Activated naive CD4-positive, alpha-beta T cell treated with anti-CD3 and anti-CD28 coated beads, Interleukin-2, amount 50 U/mL, for 72 hours (primary cell): ENCODE measurements at places on chromosomes 12 and 14.

GRCh38 chr12:11812241-11812585 is 162.7 kb downstream of the ETV6 start:
- DNase-seq, result no peak

DNA sequence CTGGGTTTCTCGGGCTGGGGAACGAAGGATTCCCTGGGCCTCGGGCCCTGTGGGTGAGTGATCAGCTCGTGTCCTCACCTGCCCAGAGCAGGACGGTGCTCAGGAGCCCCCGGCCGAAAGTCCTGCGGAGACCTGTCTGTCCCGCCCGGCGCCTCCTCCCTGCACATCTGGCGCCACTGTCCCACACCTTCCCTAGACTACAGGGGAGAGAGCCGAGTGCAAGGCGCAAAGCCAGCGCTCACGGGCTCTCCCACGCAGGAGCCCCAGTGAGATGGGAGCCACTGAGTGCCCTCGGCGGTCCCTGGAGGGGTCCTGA is 13.1 kb upstream of the TEX22 start:
- DNase-seq, result no peak

DNA sequence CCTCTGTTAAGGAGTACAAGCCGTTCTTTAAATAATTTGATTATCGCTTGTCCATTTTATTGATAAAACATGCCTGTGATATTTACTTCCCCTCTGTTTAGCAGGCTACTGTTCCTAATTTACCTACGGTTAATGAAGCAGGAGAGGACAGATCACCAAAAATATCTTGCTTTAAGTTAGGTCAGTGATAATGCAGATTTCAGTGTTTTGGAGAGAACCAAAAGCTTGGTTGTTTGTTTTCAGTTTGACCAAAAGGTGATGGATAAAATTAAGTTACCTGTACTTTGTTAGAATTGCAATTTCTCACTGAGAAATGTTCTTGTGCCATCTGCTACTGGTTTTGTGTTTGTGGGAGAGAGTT is 958 bp downstream of the SPATS2 start:
- DNase-seq, result no peak

DNA sequence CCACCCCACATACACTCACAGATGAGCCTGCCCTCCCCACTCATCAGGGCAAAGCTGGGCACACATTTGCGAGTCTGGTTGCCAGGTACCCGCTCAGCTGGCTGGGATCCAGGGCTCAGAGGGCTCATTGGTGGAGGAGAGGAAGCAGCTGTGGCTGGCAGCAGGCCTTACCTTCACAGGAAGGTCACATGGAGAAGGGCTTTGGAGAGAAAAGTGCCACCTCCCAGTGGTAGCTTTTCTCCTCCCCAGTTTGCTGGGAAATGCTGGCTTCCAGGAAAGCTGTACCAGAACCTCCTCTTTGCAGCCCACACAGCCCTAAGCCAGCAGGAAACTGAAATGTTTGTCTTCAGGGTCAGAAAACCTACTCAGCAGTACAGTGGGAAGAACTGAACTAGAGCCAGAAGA is 55.6 kb downstream of the LGMN start:
- no peak for DNase-seq
